ENCODE measurements at places on chromosomes 3 and 15. TPM values are rescaled to one million over a fixed set of nuclear protein-coding genes. Genes with fewer than 3 reads are reported as not detected.

DNA sequence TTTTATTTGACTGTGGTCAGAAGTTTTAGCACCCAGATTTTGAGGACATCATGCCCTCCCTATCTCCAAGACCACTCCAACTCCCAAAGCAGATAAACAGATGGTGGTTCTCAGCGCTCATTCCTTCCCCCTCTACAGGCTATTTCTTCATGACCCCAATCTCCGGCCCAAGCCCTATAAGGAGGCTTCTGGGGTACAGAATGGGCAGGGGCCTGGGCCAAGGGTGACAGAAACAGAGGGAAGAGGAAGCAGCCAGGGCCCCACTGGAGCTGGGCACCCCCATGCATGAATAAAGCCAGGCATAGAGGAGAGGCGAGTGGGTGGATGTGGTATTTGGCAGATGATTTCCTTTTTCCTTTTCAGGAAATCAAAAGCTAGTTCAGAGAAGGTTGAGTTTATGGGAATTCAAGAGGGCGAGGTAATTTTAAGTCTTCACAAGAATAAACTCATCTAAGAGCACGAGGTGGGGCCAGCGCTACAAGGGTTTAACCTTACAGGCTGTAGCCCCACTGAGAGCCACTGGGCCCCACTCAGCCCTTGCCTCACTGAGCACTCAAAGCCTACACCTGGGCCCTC, 104.8 kb upstream of the HERC1 start:
- peak; percentile 68 for DNase-seq

Gene ZNF80
- 0.21 TPM for total RNA-seq

Gene DPPA2
- total RNA-seq = not detected

- peak; percentile 67 for DNase-seq
Observed at GRCh38 chr3:17087509-17087908, 202.8 kb downstream of the PLCL2 start.

Gene POPDC2
- total RNA-seq = 0.66 TPM

Gene TGM4
- not detected for total RNA-seq

DNA sequence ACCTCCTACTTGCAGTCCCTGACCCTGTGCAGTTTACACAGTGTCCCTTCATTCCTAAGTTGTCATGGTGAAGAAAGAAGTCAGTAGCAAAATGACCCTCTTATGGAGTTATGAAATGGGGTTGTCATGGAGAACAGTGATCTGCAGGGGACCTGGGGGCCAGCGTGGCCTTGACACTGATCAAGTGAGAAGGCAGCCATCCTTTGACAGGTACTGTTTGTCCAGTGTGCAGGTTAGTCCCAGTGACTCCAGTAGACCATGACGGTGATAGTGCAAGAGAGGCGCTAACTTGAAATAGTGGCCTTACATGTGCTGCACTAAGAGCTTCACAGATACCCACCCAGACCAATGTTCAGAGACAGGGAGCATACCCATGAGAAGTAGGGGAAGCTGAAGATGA, 87.9 kb downstream of the IL12A start:
- no peak for DNase-seq

- DNase-seq = no peak
Observed at GRCh38 chr3:49700453-49701128, 11.2 kb downstream of the RNF123 start.

Gene KY
- total RNA-seq = not detected

Gene ABHD10
- total RNA-seq = 39.5 TPM

- no peak for DNase-seq
Observed at GRCh38 chr3:186194451-186194811, 85.5 kb upstream of the ETV5 start.
